ENCODE measurements at places on chromosomes 5 and 9. TPM values are rescaled to one million over a fixed set of nuclear protein-coding genes. Genes with fewer than 3 reads are reported as not detected.

EGFLAM gene
- 0.26 TPM for total RNA-seq

GRXCR2 gene
- total RNA-seq: not detected

LRRC26 gene
- total RNA-seq: 1.6 TPM

ADAMTS12 gene
- total RNA-seq: 6.5 TPM
